ENCODE measurements at places on chromosomes 5 and 9.

GRCh38 chr5:127876384-127876783, 173.2 kb downstream of the CCDC192 start:
- DNase-seq, result no peak

- no peak for DNase-seq
Measured at GRCh38 chr5:390623-391491, 52.1 kb upstream of the EXOC3 start.

DNA sequence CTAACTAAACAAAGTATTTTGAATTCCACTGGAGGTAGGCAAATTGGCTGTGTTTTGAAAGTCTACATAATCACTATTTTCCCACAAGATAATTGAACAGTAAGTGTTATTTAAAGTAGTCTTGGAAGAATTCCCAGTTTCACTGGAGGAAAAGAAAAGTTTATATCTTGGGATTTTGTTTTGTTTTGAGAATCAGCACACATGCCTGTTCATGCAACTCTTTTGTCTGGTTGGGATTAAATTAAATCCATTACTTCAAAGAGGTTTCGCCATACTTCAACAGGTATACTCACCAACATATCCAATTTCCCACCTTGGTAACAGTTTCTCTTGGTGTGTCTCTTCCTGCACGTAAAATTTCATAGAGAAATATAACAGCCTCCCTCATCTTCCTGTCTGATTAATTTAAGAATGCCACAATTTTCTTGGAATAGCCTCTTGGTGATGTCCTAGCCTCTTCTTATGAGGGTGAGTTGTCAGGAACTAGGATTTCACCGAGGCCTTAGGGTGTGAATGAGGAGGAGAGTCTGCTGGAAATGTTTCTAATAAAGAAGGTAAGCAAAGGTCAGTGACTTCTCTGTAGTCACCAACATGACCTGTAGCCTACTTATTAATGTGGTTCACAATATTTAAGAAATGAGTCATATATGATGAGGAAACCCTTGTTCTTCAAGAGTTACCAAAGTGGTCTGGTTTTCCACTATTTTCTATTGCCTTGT, 48.1 kb downstream of the ITGA2 start:
- no peak for DNase-seq

- DNase-seq, result no peak
Measured at GRCh38 chr9:130972957-130973685, 34.1 kb upstream of the FIBCD1 start.

GRCh38 chr5:138469540-138470321, 4.5 kb downstream of the EGR1 start:
- no peak for DNase-seq

DNA sequence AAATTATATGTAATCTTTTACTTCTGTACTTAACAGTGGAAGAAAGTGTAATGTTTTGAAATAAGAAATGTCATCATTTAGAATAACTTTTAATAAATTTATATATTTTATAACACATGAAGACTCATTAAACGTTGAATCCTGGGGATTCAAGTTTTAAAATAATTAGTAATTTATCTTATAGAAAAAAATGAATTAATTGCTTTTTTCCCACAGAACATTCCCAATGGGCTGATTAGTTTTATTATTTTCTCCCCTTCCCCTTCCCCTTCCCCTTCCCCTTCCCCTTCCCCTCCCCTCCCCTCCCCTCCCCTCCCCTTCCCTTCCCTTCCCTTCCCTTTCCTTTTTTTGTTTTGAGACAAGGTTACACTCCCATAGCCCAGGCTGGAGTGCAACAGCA, 79.7 kb downstream of the MRPS30 start:
- no peak for DNase-seq

DNA sequence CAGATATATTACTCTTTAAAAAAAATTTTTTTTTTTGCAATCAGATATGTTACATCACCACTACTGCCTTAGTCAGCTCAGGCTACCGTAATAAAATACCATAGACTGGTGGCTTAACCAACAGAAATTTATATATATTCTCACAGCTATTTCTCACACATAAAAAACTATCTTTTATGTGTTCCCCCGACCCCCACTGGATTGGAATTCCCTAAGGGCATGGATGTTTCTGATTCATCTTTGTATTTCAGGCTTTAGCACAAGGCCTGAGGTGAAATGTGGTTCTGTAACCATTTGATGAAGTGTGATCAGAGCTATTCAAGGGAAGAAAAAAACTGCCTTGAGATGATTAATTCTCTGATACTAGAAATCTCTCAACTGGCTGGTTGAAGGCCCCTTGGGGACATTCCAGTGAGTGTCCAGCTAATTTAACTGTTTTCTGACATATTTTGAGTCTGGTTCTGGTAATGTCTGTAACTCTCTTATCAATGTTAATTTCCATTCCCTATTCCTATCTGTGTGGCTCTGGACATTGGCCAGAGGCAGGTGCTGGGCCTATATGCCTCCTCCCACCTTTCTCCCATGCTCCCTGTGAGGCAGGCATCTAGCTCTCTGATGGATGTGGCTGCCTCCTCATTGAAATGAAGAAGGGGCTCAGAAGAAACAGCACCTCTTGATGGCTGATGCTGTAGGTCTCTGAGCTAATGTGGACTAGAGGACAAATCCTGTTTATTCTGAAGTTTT, 2.5 kb downstream of the CD14 start:
- no peak for DNase-seq

DNA sequence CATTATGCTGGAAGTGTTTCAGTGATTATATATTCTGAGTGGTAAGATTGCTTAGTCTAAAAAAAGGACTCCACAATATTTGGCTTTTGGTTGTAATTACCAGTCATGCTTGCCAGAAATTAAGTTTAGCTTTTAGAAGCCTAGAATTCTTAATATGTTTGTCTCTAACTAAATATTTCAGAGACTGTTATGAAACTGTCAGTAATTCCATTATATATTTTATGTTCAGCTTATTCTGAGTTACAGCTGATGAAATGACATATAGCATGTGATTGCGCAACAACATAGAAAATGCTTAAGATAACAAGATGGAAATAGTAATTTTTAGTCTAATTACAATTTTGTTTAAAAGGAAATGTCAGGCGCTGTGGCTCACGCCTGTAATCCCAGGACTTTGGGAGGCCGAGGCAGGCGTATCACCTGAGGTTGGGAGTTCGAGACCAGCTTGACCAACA, 44.2 kb downstream of the KIAA1958 start:
- DNase-seq, result no peak

- no peak for DNase-seq
Measured at GRCh38 chr9:94277885-94278536, 18.9 kb downstream of the ZNF169 start.

DNA sequence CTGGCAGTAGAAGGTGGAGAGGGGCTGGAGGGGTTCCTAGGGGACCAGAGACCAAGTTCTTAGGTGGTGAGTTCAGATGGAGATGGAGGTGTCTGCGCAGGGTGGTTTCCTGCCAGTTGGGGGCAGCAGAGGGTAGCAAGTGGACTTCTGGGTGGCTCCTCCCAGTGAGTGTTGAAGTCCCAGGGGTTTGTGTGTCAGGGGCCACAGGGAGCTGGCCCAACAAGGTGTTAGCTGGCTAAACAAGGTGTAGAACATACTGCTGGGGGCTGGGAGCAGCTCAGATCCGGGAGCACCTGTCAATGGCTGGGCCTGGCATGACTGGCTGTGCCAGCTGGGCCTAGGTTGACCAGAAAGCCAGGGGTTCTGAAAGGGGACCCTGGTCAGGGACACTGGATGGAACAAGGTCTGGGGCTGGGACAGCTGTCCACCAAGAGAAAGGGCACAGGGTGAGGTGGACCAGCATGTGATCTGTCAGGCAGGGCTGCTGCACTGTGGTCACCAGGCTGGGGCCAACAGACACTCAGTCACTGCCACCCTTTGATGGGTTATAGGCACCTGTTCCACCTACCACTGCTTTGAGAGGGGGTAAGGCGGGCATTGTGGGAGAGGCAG, 35.6 kb downstream of the DAB2IP start:
- DNase-seq, result peak; percentile 83

DNA sequence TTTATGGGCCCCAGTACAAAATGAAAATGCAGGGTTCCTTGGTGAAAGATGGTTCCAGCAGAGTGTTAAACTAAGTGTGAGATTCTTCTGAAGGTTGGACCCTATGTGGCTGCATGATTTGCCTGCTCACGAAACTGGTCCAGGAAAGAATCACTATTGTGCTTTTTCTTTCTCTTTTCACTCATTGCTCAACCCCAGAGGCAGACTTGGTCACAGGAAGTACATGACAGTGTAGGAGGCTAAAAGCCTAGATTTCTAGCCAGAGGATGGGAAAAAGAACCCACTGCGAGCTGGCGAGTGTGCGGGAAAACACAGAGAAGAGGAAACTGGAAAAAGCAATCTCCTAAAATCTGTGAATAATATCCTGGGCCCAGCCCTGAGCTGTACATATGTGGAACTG, 18.6 kb downstream of the SLC36A2 start:
- DNase-seq, result no peak

DNA sequence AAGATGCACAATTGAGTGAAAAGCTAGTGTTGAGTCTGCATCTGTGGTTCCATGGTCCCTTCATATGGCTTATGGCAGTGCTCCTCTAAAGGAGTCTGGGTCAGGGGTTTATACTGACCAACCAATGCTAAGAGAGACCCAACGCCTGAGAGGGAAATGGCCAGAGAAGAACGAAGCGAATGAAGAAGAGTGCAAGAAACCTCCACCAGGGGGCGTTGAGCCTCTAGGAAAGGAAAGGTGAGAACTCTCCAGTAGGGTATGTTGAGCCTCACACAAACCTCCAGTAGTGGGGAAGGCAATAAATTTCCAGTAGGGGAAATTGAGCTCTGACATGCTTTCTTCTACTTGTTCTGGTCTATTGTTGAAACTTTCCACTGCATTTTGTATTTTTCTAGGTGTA, 470.6 kb downstream of the PRDM9 start:
- DNase-seq, result no peak

- no peak for DNase-seq
Measured at GRCh38 chr5:78353520-78353919, 6.9 kb upstream of the SCAMP1 start.

DNA sequence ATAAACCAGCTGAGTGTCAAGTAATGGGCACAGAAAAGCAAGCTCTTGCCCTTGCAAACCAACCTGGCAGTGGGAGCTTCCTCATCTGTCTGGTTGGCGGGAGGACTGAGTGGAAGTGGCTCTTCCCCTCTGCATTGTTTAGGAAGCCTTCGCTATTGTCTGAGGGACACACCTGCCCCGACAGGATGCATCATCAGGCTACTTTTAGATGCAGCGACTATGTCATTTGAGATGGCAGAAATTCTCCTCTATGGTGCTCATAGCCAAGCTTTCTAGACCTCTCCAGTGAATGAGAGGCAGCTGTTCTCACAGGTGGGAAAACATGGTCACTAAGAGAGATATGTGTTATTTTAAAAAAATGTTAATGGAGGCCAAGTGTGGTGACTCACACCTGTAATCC, 104.0 kb downstream of the DOCK8 start:
- no peak for DNase-seq

- DNase-seq, result no peak
Measured at GRCh38 chr5:74162524-74162923, 478.0 kb downstream of the ENC1 start.

DNA sequence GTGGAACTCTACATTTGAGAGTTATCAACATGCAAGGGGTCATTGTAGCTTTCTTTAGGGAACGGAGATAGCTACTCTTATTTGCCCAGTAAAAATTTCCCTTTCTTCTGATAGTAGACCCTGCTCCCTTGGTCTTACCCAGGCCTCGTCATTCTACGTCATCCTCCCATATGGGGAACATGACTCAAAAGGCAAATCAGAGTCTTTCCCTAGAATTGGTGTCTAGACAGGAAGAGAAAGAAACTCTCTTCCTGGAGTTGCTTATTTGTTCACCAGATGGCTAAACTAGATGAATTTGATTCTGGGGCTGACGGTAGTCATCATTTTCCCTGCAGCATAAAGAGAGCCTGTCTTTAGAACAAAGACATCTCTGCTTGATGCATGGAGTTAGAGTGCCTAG, 12.2 kb upstream of the SLC38A9 start:
- DNase-seq, result no peak

GRCh38 chr9:121192959-121193640, 8.6 kb downstream of the RAB14 start:
- DNase-seq, result no peak

- DNase-seq, result no peak
Measured at GRCh38 chr9:119487118-119487827, 118.0 kb upstream of the BRINP1 start.

DNA sequence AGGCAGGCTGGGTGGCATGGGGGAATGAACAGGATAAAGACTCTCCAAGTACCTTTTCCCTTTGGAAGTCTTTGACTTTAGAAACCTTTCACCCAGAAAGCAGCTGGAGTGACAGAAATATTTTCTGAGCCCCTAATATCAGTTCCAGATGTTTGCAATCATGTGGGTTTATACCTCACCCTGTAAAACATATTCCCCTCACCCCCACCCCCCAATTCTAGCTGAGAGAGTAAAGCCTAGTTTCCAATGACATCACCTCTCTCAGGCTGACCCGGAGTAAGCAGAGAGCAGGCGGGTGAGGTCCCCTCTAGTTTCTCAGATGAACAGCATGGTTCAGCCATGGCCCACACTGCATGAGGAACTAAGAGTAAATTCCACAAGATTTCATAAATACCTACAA, 82.9 kb upstream of the TRIM32 start:
- no peak for DNase-seq

- DNase-seq, result no peak
Measured at GRCh38 chr9:133207021-133207531, 2.0 kb downstream of the OBP2B start.

- no peak for DNase-seq
Measured at GRCh38 chr5:118646917-118647316, 341.4 kb downstream of the DTWD2 start.

DNA sequence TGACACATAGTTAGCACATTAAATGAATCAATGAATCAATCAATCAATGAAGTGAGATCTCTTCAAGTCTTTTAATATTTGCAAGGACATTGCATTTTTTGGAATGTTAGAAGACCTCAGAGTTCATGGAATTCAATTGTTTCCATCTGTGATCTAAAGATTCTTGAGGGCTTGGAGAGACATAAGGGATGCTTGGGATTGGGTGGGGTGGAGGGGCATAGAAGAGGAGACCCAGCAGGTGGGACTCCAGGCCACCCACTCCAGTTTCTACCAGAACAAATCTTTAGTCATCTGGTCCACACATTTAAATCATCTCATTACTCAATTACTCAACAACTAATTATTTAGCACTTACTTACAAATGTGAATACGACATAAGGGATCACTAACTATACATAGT, 251.0 kb upstream of the TRIM32 start:
- DNase-seq, result no peak

- DNase-seq, result peak; percentile 27
Measured at GRCh38 chr5:56565644-56566043, 249.7 kb upstream of the MAP3K1 start.

GRCh38 chr9:135504262-135505243, 4.1 kb downstream of the MRPS2 start:
- peak; percentile 71 for DNase-seq

DNA sequence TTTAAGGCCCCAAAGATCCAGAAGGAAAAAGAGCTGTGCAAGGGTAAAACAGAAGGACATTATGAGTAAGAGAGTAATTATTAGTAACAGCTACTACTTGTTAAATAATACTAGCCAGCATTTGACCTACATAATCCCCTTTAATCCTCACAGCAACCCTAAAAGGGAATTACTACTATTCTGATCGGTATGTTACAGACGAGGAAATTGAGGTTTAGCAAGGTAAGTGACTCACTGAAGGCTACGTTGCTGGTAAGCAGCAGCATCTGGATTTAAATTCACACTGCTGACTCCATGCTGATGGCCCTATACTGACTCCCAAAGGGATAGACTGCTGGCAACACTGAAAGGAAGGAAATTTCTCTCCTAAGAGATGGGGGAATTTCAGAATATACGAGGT, 3.7 kb upstream of the FSD1L start:
- no peak for DNase-seq
